ENCODE measurements at places on chromosomes 6 and 20. TPM values are rescaled to one million over a fixed set of nuclear protein-coding genes. Genes with fewer than 3 reads are reported as not detected.

DNA sequence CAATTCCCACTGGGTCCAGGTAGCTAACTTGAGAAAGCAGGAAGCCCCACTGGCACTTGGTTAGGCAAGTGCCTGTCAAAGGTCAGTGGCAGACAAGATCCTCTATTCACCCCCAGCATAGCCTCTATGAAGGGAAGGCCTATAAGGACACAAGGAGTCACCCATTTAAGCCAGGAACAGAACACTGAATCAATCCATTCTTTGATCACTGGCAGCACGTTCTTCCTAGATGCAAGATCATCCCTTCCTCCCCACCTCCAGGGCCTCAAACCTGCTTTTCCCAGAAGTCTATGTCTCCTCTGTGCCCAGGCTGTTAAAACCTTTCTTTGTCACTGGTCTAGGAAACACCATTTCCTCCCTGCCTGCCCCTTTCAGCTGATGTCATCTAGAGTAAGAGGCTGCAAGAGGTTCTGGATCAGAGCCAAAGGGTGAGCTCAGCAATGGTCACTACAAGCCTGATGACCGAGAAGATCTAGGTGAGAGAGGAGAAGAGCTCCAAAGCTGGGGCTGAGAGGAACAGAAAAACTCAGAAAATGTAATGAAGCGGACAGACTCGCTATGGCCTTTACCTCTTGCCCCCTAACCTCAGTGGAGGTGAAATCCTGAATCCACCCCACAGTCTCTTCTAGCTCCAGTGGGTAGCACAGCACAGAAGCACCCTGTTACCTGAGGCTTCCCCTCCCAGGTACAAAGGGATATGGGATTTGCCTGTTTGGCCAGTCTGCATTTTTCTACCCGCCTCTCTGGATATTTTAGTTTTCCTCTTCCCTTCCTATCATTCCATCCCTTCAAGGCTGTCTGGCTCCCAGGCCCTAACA lies 1.8 kb downstream of the GTPBP2 start:
- H3K4me1 ChIP-seq: peaks cover 37% of the 10 kb centered on the region
- H3K36me3 ChIP-seq: peaks cover 30% of the 10 kb centered on the region
- H3K27me3 ChIP-seq: no peaks in the 10 kb centered on the region
- no peak for DNase-seq
- H3K4me3 ChIP-seq: no peak overlapping the region

DNA sequence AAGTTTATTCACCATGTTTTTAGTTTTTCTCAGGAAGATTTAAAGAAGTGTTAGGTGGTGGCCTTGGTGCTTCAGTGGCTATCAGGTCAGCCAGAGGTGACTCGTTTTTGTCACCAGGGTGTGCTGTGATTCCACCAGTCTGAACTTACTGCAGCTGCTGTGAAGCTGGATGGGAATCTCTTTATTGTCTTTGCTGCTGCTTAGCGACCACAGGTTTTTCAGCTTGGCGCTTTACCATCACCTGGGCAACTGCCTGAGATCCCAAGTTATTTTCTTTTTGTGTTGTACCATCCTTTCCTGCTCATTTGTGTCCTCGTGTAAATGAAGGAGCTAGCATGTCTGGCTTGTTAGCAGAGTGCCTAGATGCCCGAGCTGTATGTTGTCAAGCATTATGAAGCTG lies 146.9 kb downstream of the MACROD2 start:
- no peaks in the 10 kb centered on the region for H3K27me3 ChIP-seq
- DNase-seq: no peak
- no peak overlapping the region for H3K4me3 ChIP-seq
- H3K36me3 ChIP-seq: no peaks in the 10 kb centered on the region
- H3K4me1 ChIP-seq: no peaks in the 10 kb centered on the region

GRCh38 chr6:44423306-44423705 lies 35.8 kb downstream of the CDC5L start:
- DNase-seq: no peak
- H3K36me3 ChIP-seq: peaks cover 85% of the 10 kb centered on the region
- H3K4me1 ChIP-seq: no peaks in the 10 kb centered on the region
- no peaks in the 10 kb centered on the region for H3K27me3 ChIP-seq

GRCh38 chr20:54606380-54606779 lies 131.0 kb downstream of the DOK5 start:
- H3K27me3 ChIP-seq: no peaks in the 10 kb centered on the region
- no peaks in the 10 kb centered on the region for H3K36me3 ChIP-seq
- no peak for DNase-seq
- H3K4me3 ChIP-seq: no peak overlapping the region

DNA sequence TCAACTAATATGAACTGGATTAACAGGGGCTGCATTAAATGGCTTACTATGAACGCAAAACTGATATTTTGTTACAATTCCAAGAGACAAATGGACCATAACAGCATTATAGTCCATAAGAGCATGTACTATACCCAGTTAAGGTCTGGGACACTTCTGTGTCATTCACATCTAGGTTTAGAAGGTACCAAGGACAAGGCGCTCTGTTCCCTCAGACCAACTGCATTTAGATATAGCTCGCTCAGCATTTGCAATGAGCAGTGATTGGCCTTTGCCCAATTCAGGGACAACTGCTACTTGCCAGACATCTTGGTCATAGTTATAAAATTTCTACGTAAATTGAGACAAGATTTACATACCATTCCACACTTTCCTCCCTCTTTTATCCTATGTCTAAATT lies 132.4 kb downstream of the HS3ST5 start:
- no peaks in the 10 kb centered on the region for H3K4me1 ChIP-seq
- no peaks in the 10 kb centered on the region for H3K36me3 ChIP-seq
- no peak for DNase-seq
- no peak overlapping the region for H3K4me3 ChIP-seq
- H3K27me3 ChIP-seq: no peaks in the 10 kb centered on the region
- no peak overlapping the region for H3K27ac ChIP-seq

- no peaks in the 10 kb centered on the region for H3K4me1 ChIP-seq
- no peak for DNase-seq
- H3K27me3 ChIP-seq: no peaks in the 10 kb centered on the region
Measured at GRCh38 chr6:129236001-129236517, 353.1 kb downstream of the LAMA2 start.

- peak overlapping the region; percentile 70 for H3K4me3 ChIP-seq
- H3K27me3 ChIP-seq: no peaks in the 10 kb centered on the region
- no peak for DNase-seq
- H3K27ac ChIP-seq: peak overlapping the region; percentile 85
Measured at GRCh38 chr20:34557936-34558319, 590 bp upstream of the MAP1LC3A start.

GRCh38 chr20:4787069-4787468 lies 65.4 kb downstream of the PRND start:
- H3K4me3 ChIP-seq: no peak overlapping the region
- H3K4me1 ChIP-seq: no peaks in the 10 kb centered on the region
- no peaks in the 10 kb centered on the region for H3K27me3 ChIP-seq
- no peak overlapping the region for H3K27ac ChIP-seq
- no peak for DNase-seq

DNA sequence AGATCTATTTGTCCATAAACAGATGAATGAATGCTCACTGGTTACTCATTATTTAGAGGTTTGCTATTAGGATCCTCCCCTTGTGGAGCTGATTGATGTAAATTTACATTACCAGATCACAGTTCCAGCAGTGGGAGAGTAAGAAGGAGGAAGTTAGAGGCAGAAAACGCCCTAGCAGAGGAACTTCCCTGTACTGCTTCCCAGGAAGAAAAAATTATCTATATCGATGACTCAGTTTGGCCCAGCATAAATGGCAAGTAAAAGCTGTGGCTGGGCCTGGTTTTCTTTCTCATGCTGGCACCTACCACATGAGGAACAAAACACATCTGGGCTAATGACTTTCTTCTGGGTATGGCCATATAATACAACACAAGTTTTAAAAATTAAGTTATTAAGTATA lies 35.7 kb downstream of the DNAAF9 start:
- peaks cover 24% of the 10 kb centered on the region for H3K36me3 ChIP-seq
- no peak overlapping the region for H3K4me3 ChIP-seq
- no peaks in the 10 kb centered on the region for H3K27me3 ChIP-seq
- no peak overlapping the region for H3K27ac ChIP-seq
- H3K4me1 ChIP-seq: no peaks in the 10 kb centered on the region
- no peak for DNase-seq

- no peak overlapping the region for H3K4me3 ChIP-seq
- no peaks in the 10 kb centered on the region for H3K36me3 ChIP-seq
- no peak overlapping the region for H3K27ac ChIP-seq
- no peaks in the 10 kb centered on the region for H3K27me3 ChIP-seq
- H3K4me1 ChIP-seq: no peaks in the 10 kb centered on the region
Measured at GRCh38 chr6:114649298-114649697, 306.5 kb upstream of the HS3ST5 start.

DNA sequence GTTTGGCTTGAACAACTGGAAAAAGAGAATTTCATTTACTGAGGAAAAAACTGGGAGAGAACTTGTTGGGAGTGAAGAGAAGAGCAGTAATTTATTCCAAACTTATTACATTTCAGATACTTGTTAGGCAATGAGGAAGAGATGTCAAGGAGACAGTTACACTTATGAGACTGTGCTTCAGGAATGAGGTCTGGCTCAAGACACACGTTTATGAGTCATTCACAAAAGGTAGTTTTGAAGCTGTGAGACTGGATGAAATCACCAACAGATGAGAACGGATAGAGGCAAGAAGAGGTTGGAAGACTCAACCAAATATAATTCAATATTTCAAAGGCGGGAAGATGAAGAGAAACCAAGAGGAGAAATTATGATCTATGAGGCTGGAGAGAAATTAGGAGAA lies 70.6 kb upstream of the DEFB112 start:
- H3K4me3 ChIP-seq: no peak overlapping the region
- no peak overlapping the region for H3K27ac ChIP-seq
- no peak for DNase-seq
- no peaks in the 10 kb centered on the region for H3K27me3 ChIP-seq
- H3K4me1 ChIP-seq: no peaks in the 10 kb centered on the region

DNA sequence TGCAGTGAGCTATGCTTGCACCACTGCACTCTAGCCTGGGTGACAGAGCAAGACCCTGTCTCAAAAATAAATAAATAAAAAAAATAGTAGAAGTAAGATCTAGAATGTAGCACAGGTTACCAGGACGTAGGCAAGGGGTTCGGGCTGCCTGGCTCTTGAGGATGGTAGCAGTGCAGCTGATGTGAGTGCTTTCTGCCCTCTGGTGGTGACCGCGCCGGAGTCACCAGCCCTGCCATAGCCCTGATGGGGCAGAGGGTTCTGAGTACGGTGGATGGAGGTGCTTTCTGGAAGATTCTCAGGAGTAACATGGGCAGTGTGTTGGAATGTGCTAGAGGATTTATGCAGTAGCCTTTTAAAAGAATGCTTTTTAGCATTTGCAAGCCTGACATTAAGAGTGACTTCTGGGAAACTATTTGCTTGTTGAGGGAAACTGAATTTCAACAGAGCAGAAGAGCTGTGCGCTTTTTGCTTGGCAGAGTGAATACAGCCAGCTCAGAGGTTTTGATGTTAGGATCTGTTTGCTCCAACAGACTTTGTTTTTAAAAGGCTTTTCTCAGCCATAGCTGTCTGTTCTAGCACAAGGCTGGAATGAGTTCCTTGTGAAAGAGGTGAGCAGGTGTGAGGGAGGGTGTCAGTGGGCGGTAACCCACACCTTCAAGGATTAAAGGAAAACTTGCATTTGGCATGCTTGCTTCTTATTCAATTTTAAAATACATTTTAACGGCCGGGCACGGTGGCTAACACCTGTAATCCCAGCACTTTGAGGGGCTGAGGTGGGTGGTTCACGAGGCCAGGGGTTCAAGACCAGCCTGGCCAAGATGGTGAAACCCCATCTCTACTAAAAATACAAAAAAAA lies 65.9 kb downstream of the PTPN1 start:
- H3K4me3 ChIP-seq: no peak overlapping the region
- H3K4me1 ChIP-seq: no peaks in the 10 kb centered on the region
- H3K27ac ChIP-seq: no peak overlapping the region
- peaks cover 67% of the 10 kb centered on the region for H3K36me3 ChIP-seq
- no peaks in the 10 kb centered on the region for H3K27me3 ChIP-seq

DNA sequence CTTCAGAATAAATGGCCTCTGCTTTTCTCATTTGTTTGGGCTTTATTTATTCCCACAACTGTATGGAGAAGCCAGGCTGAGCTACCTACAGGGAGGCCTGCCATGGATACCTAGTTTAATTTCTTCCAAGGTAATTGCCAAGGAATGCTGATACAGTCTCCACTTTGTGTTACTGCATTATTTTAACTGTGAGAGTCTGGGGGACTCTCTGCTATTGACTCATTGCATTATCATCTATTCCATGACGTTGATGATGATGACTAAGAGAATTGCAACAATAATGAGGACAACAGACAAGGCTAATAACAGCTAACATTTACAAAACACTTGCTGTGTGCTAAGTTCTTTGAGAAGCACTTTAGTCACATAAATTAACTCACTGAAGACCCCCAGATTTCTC lies 88.3 kb upstream of the COL21A1 start:
- H3K36me3 ChIP-seq: no peaks in the 10 kb centered on the region
- no peaks in the 10 kb centered on the region for H3K27me3 ChIP-seq
- no peak overlapping the region for H3K27ac ChIP-seq
- H3K4me1 ChIP-seq: no peaks in the 10 kb centered on the region
- DNase-seq: no peak

- no peaks in the 10 kb centered on the region for H3K36me3 ChIP-seq
- H3K4me3 ChIP-seq: no peak overlapping the region
- H3K4me1 ChIP-seq: no peaks in the 10 kb centered on the region
- no peaks in the 10 kb centered on the region for H3K27me3 ChIP-seq
- no peak overlapping the region for H3K27ac ChIP-seq
Measured at GRCh38 chr6:96094077-96094476, 78.3 kb downstream of the FUT9 start.

DNA sequence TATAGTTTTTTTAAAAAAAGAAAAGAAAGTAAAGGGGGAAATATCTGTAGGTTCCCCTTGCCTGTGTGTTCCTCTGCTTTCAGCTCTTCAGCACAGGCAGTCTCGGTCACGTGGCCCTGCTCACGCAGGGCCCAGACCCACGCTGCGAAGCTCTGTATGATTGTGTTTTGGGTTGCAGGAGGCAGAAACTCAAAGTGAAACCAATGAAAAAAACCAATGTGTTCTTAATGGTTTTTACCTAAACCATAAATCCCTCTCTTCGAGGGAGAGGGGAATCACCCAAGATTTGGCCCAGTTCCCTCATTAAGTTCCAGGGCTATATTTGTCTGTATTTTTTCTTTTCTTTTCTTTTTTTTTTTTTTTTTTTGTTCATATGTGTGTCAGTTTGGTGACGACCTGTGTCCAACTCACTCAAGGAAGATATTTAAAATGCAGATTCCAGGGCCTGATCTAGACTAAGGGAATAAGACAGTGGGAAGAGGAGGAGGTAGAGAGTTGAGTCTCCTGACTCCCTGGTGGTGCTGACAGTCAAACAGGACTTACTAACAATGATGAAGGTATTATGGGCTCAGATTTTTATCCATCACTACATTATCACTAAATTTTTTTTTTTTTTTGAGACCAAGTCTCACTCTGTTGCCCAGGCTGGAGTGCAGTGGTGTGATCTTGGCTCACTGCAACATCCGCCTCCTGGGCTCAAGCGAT lies 33.8 kb upstream of the RREB1 start:
- no peaks in the 10 kb centered on the region for H3K27me3 ChIP-seq
- no peak overlapping the region for H3K27ac ChIP-seq
- peaks cover 11% of the 10 kb centered on the region for H3K4me1 ChIP-seq
- H3K4me3 ChIP-seq: no peak overlapping the region
- H3K36me3 ChIP-seq: no peaks in the 10 kb centered on the region

GRCh38 chr6:114998492-114998891 lies 655.7 kb upstream of the HS3ST5 start:
- no peak overlapping the region for H3K4me3 ChIP-seq
- no peaks in the 10 kb centered on the region for H3K27me3 ChIP-seq
- H3K4me1 ChIP-seq: no peaks in the 10 kb centered on the region
- H3K27ac ChIP-seq: no peak overlapping the region

PRKN gene
- 1.9 TPM for total RNA-seq

OR12D1 gene
- total RNA-seq: not detected

CTCFL gene
- total RNA-seq: not detected

RSPO3 gene
- not detected for total RNA-seq

CST5 gene
- not detected for total RNA-seq
